ENCODE measurements at places on chromosomes 7 and 10.

GRCh38 chr7:24905996-24906770 lies 73.8 kb downstream of the OSBPL3 start:
- no peak for DNase-seq

- no peak for DNase-seq
Measured at GRCh38 chr7:39565538-39565937, 666 bp upstream of the YAE1 start.

DNA sequence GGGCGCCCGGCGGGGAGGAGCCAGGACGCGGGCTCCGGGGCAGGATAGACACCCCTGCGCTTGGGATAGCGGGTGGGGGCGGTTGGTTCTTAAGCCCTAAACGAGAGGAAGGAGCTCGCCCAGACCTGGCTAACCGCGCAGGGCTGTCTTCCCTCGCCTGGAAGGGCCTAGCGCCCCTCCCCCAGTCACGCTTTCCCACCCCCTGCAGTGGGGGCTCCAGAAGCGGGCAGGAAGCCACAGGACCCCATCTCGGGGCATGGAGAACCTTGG lies 6.5 kb downstream of the SHH start:
- no peak for DNase-seq

DNA sequence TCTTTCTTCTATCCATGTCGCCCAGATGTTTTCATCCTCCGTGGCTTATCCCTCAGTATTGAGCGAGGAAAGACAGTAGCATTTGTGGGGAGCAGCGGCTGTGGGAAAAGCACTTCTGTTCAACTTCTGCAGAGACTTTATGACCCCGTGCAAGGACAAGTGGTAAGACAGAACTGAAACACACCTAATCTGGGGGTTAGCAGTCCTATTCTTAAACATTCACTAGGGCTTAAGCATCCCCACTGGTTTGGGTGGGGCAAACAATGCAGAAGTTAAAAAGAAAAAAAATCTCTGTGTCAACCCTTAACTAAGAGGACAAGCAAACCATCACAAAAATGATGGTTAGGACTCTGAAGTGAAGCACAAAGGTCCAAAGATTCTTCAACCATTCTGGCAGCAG lies 43.8 kb downstream of the SP8 start:
- DNase-seq, result no peak

DNA sequence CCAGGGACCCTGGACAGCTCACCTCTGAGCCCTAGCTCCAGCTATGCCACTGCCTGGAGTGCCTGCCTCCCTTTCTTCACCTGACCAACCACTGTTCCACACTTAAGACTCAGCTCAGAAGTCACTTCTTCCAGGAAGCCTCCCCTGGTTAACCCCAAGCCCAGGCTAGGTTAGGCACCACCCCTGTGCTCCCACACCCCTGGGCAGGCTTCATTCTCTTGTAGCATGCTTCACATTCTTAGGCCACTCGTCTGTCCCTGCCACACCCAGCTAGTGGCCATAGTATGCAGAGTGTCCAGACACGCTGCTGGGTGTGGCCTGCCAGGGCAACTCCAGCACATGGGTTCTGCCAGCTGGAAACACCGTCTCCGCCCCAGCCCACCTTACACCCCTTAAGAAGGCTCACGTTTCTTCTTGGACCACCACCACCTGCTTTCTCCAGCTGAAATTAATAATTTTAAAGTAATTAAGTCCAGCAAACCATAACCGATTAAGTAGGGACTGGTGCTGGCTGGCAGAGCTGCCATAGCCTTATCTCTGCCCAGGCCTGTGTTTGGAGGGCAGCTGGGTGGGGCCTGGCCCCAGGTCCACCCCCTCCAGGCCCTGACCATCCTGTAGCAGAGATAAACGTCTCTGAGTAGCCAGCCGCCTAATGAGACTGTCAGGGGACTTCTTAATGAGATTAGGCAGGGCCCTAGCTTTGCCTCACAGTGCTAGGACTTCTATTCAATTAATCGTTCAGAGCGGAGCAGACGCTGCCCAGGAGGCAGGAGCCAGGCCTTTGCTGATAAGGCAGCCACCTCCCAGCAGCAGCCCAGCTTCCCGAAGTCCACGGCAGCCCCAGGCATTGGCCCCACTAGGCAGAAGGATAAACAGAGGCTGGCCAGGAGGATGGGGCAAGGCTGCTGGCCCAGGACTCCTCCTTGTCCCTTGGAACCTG lies 20.5 kb downstream of the GRID1 start:
- DNase-seq, result no peak

GRCh38 chr10:113971349-113971973 lies 72.2 kb upstream of the ADRB1 start:
- no peak for DNase-seq

- DNase-seq, result no peak
Measured at GRCh38 chr10:25050402-25050801, 34.0 kb downstream of the THNSL1 start.

DNA sequence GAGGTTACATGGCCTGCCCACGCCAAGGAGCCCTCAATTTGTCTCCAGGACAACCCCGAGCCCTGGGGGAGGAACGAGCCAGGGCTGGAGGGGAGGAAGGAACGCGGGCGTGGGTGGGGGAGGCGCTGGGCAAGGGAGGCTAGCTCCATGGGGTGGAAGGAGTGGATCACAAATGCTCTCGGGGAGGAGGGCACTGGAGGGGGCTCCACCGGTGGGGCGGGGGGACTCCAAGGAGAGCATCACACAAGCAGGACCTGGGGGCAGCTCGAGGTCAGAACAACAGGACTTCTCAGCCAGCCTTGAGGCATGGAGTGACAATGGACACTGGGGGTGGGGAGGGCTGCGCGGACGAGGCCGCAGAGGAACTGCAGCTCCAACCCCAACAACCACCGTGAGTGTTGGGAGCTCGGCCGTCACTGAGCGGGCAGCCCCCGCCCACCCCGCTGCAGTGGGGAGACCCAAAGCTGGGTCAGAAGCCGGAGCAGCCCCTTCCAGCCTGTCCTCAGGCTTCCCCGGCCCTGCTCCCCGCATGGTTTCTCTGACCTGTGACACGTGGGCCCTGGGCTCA lies 41.1 kb downstream of the STK32C start:
- DNase-seq, result no peak
